ENCODE measurements at places on chromosomes 1 and 21. TPM values are rescaled to one million over a fixed set of nuclear protein-coding genes. Genes with fewer than 3 reads are reported as not detected.

Gene GPR153
- total RNA-seq = 1.1 TPM

Gene RGS16
- 39.9 TPM for total RNA-seq

Gene CORT
- 0.73 TPM for total RNA-seq

Gene SYT2
- total RNA-seq = not detected

Gene DNAJC6
- total RNA-seq = 6.2 TPM

Gene NCF2
- total RNA-seq = 6.0 TPM

DNA sequence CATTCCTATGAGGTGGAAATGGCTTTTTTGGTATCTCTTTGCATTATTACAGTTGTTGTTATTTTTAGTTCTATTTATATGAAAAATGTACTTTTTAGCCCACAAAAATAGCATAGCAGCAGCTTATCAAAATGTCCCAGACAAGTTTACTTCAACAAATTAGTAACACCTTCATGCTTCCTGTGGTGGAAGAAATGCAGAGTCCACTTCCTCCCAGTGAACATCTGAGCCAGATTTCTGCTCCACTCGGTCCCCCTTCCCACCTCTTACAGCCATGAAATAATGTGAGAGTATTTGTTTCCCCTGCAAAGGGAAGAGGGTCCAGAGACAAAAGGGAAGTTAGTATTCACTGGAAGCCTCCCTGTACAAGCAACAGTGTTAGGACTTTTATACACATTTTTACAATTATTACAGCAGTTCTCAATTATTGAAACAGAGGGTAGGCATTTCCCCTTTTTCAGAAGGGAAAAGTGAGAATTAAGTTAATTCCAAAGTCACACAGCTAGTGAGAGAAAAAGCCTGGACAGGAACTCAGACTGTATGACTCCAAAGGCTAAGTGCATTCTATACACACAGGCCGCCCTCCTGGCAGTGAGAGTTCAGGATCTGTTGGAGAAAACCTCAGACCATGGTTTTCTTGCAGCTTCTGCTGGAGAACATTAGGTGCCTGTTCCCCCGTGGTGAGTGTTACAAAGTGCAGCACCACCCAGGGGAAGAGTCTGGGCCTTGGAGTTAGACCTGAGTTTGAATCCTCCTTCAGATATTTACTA, 126.5 kb downstream of the PBX1 start:
- H3K27ac ChIP-seq = no peak overlapping the region
- no peaks in the 10 kb centered on the region for H3K36me3 ChIP-seq
- H3K4me1 ChIP-seq = no peaks in the 10 kb centered on the region
- no peaks in the 10 kb centered on the region for H3K27me3 ChIP-seq
- no peak overlapping the region for H3K4me3 ChIP-seq

- no peaks in the 10 kb centered on the region for H3K4me1 ChIP-seq
- no peak for DNase-seq
- no peak overlapping the region for H3K27ac ChIP-seq
- no peaks in the 10 kb centered on the region for H3K36me3 ChIP-seq
- no peak overlapping the region for H3K4me3 ChIP-seq
Measured at GRCh38 chr1:70934194-70934961, 113.2 kb downstream of the PTGER3 start.

DNA sequence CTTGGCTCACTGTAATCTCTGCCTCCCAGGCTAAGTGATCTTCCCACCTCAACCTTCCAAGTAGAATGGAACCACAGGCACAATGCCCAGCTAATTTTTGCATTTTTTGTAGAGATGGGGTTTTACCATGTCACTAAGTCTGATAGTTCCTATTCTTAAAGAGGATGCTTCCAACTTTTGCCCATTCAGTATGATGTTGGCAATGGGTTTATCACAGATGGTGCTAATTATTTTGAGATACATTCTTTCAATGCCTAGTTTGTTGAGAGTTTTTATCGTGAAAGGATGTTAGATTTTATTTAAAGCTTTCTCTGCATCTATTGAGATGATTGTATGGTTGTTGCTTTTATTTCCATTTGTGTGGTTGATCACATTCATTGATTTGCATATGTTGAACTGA, 103.9 kb downstream of the SLC44A5 start:
- H3K4me1 ChIP-seq = no peaks in the 10 kb centered on the region
- H3K27ac ChIP-seq = no peak overlapping the region
- no peak overlapping the region for H3K4me3 ChIP-seq
- H3K36me3 ChIP-seq = no peaks in the 10 kb centered on the region
- no peaks in the 10 kb centered on the region for H3K27me3 ChIP-seq

- H3K27me3 ChIP-seq = peaks cover 60% of the 10 kb centered on the region
- peak; percentile 71 for DNase-seq
- no peaks in the 10 kb centered on the region for H3K36me3 ChIP-seq
- H3K4me1 ChIP-seq = peaks cover 50% of the 10 kb centered on the region
- H3K27ac ChIP-seq = peak overlapping the region; percentile 89
Measured at GRCh38 chr1:161727256-161727924, 6.0 kb downstream of the FCRLB start.

- H3K27ac ChIP-seq = no peak overlapping the region
- no peaks in the 10 kb centered on the region for H3K36me3 ChIP-seq
- peaks cover 26% of the 10 kb centered on the region for H3K27me3 ChIP-seq
- H3K4me3 ChIP-seq = no peak overlapping the region
- no peaks in the 10 kb centered on the region for H3K4me1 ChIP-seq
Measured at GRCh38 chr1:214515544-214516433, 35.6 kb downstream of the PTPN14 start.

DNA sequence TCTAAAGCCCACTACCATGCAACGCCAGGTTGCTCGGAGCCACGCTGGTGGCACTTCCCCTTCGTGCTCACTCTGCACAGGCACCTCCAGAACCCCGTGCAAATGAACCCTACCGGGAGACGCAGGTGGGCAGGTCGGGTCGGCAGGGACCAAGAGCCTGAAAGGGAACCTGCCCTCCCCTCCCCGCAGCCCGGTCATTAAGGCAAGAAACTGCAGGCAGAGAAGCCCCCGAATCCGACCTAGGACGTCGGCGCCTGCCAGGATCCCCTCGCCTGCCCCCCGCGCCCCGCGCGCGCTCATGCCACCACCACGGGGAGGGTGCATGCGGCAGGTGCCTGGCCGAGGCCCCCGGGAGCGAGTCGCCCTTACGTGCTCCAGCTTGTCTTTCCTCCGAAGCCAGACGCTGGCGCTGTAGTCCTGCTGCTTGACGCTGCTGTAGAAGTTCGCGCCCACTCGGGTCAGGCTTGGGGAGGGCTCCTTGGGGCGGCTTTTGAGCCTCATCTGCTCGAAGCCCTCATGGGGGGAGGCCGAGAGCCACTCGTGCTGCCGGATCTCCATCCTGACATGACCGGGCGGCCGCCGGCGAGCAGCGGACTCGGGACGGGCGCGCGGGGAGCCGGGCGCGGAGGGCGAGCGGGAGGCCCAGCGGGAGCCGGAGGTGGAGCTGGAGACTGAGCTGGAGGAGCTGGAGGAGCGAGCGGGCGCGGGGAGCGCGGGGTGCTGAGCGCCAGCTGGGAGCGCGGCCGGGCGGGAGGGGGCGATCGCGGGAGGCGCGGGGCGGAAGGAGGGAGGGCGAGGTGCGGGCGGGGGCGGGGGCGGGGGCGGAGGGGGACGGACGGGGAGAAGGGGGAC, 552 bp downstream of the PLD5 start:
- H3K4me1 ChIP-seq = peaks cover 14% of the 10 kb centered on the region
- H3K36me3 ChIP-seq = no peaks in the 10 kb centered on the region
- no peak overlapping the region for H3K4me3 ChIP-seq

DNA sequence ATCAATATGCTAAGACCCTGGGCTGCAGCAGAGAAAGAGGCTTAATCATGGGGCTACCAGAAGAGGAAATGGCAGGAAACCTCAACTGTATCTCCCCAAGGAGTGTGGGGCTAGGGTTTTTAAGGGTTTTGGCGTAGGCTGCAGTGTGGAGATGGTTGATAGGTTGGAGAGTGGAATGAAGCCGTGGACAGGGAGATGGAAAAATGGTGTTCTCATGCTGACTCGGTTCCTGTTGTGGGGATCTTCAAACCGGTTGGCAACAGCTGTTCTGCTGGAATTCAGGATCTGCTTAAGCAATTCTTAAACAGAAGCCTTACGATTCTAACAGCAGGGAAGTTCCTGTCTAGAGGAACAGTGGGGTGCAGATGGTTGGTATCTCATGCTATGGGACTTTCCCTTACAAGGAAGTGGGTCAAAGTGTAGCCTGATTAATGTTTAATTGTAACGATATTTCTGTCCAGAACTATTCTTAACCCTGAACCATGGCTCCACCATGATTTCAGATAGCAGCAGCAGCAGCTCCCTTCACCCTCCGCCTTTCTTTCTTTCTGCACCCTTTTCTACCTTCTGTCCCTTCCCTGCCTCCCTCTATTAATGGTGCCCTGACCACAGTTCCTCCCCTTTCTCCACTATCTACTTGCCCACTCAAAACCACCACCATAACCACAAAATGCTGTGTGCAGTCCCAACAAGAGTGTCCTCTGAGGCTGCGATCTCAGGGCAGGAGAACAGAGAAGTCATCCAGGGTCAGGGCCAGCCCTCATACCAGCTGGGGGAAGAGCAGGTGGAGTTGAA, 30.8 kb downstream of the RSPH1 start:
- no peak overlapping the region for H3K4me3 ChIP-seq
- DNase-seq = no peak
- peaks cover 4% of the 10 kb centered on the region for H3K27me3 ChIP-seq
- H3K27ac ChIP-seq = peak overlapping the region; percentile 30
- H3K4me1 ChIP-seq = peaks cover 50% of the 10 kb centered on the region

GRCh38 chr1:230074270-230074669, 7.2 kb downstream of the GALNT2 start:
- peaks cover 1% of the 10 kb centered on the region for H3K27me3 ChIP-seq
- H3K4me3 ChIP-seq = no peak overlapping the region
- no peak for DNase-seq
- no peak overlapping the region for H3K27ac ChIP-seq
- H3K36me3 ChIP-seq = no peaks in the 10 kb centered on the region

DNA sequence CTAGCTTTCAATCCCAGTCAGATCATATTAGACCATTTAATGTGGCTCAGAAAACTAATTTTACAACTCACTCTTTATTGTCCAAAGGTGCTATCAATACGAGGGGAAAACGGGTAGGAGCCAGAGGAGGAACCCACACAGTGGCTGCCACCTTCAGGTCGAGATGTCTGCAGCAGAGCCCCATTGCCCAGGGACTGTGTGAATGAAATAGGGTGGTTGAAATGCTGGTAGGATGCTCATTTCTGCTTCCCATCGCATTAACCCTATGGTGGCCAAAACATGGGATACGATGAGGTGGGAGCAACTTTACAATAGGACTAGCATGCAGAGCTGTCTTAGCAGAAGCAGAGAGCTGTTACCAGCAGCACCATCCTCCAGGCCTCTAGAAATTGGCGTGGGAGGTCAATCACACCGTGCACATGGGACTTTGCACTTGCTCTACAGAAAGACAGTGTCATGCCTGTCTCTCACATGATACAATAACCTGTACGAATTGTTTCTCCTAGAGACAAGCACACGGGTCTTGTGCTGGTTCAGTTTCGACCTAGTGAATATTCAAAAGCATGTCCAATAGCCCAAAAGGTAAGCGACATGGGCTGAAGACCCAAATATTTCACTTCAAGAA, 69.5 kb upstream of the DESI2 start:
- DNase-seq = no peak
- H3K27me3 ChIP-seq = no peaks in the 10 kb centered on the region
- no peaks in the 10 kb centered on the region for H3K36me3 ChIP-seq
- no peak overlapping the region for H3K4me3 ChIP-seq
- H3K4me1 ChIP-seq = peaks cover 3% of the 10 kb centered on the region
